CD4-positive, CD25-positive, alpha-beta regulatory T cell (primary cell): ENCODE measurements at places on chromosomes 3 and 15. TPM values are rescaled to one million over a fixed set of nuclear protein-coding genes. Genes with fewer than 3 reads are reported as not detected.

Gene SEMA6D
- polyA plus RNA-seq, result not detected

DNA sequence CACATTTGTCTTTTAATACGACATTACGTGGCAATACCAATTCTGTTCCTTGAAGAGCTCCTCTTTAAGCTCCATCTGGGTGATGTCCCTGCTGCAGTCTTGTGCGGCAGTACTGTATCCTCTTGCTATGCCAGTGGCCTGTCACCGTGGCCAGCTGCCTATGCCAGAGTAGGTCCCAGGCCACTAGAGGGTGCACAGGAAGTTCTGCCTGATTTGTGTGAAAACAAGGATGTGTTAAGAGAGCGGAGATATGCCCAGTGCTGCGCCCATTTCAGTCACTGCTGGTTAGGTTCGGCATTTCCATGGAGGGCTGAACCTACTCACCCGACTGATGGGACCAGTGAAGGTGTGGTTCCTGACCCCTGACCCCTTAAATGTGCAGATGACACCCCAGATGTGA lies 25.2 kb downstream of the NIPA1 start:
- no peak for DNase-seq

Gene ISLR2
- polyA plus RNA-seq, result not detected

DNA sequence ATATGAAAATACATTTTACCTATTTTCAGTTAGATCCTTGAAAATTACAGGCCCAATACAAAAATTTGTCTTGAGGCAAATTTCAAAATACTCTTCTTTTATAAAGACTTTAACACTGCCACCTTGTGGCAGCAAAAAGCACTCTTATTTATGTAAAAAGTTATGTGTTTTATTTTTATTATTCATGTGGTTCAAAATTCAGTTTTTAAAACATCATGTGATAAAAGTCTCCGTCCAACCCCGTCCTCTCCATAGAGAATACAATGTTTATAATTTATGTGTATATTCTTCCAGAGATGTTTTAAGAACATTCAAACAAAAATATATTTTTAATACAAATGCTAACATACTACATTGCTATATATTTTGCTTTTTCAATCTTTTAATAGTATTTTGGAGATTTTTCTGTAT lies 36.9 kb upstream of the TRIM59 start:
- DNase-seq, result peak; percentile 66

DNA sequence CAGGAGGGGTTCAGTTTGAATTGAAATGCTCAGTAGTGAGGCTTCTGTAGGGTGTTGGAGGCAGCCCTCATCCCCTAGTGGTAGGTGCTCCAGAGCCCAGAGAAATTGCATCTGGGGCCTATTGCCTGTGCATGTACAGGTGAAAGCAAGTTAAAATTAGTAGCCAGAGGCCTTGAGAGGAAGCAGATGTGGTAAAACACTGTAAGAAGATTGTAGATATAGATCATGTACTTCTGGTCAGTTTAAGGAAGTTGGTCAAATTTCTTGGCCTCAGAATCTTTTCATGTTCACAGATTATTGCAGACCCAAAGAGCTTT lies 34.6 kb downstream of the IGSF10 start:
- no peak for DNase-seq

GRCh38 chr3:37227870-37228549 lies 53.6 kb upstream of the LRRFIP2 start:
- DNase-seq, result no peak

DNA sequence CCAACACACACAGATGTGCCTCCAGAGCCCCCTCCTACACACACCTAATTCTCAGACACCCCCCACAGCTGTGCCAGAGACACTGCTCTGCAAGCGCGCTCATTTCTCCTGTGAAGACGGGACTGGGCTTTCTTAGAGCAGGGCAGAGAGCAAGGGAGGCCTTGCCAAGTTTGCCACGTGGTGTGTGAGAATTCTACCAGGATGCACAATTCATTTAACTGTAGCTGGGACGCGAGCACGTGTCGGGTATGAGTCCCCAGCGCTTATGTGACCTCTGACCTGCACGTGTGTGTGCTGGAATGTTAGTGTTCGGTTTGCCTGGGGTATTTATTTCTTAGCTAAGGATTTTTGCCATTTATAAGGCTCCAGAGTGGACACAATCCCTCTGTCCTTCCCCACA lies 37.0 kb downstream of the FEM1B start:
- no peak for DNase-seq
